ENCODE measurements at places on chromosomes 4 and X. TPM values are rescaled to one million over a fixed set of nuclear protein-coding genes. Genes with fewer than 3 reads are reported as not detected.

Gene PNMA6E
- polyA plus RNA-seq, result not detected

- DNase-seq, result no peak
Measured at GRCh38 chrX:28599957-28600356, 12.7 kb downstream of the IL1RAPL1 start.

Gene PCDH10
- 0.50 TPM for polyA plus RNA-seq

Gene MAGEB2
- not detected for polyA plus RNA-seq

GRCh38 chr4:7900334-7900909 is 39.2 kb downstream of the AFAP1 start:
- peak; percentile 20 for DNase-seq

DNA sequence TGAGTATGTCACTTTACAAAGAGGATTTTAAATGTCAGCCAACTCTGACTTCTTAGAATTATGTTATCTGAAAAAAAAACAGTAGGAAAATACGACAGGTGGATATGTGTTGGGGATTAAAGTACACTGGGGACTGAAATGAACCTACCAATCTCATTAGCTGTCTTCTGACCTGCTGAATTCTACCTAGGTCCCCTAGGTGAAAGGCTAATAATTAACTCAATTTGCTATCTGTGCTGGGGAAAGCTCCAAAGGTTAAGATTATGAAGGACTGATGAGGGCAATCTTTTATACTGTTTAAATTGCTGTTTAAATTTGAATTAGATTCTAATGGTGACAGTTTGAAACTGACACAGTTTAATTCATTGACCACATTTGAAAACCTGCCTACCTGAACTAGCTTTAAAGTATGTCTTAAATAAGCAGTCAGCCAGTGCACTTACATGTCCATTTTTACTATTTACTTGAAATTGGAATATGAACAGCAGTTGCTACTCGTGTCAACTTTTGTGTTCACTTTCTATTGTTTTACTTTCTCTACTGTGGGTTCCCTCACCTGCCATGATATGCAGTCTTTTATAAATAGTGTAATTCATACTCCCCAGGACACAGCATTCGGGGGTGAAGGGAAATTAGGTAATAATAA is 977.3 kb downstream of the C4orf33 start:
- no peak for DNase-seq
